ENCODE measurements at places on chromosomes 2 and 18.

DNA sequence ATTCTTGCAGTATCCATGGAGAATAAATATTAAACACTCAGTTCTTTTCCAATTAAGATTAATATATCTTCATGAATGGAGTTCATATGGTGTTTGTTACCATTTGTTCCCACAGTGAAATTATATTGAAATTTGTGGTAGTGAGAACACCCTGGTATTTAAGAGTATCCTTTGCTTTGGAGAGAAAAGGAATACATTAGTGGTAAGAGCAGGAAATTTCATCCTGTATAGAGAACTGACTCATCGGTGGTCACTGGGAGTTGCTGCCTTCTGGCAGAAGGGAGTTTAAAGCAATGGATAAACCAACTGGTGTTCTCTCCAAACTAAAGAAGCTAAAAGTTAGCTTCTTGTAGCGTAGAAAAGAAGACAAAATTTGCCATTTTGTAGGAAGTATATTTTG, 107.3 kb downstream of the MYO1B start:
- DNase-seq: no peak

DNA sequence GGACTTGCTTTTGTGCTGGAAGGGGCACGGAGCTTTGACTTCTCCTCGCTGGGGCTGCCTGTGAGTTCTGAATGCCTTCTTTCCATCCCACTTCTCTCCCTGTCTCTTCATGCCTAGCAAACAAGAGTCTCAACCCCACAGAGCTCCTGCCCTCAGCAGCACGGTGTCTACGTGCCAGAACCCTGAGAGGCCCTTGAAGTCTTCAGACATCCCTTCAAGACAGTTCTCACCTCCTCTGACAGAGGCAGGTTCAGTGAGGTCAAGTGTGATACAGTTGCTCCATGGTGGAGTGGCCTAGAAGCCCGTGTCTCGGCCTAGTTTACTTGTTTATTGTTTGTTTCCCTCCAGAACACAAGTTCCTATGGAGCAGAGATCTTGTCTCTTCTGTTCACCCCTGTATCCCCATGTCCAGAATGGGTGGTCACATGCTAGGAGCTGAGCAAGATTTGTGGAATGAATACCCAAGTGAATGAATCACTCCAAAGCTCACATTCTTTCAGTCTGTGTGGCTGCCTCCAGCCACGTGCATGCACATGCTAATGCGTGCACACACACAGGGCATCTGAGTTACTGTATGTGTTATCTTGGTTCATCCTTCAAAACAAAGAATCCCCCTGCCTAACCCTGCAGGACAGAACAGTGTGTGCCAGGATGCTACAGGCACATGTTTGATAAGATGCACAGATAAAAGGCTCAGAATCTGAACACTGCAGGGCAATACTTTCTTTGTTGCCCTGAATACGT, 391.6 kb downstream of the NBAS start:
- DNase-seq: peak; percentile 53

DNA sequence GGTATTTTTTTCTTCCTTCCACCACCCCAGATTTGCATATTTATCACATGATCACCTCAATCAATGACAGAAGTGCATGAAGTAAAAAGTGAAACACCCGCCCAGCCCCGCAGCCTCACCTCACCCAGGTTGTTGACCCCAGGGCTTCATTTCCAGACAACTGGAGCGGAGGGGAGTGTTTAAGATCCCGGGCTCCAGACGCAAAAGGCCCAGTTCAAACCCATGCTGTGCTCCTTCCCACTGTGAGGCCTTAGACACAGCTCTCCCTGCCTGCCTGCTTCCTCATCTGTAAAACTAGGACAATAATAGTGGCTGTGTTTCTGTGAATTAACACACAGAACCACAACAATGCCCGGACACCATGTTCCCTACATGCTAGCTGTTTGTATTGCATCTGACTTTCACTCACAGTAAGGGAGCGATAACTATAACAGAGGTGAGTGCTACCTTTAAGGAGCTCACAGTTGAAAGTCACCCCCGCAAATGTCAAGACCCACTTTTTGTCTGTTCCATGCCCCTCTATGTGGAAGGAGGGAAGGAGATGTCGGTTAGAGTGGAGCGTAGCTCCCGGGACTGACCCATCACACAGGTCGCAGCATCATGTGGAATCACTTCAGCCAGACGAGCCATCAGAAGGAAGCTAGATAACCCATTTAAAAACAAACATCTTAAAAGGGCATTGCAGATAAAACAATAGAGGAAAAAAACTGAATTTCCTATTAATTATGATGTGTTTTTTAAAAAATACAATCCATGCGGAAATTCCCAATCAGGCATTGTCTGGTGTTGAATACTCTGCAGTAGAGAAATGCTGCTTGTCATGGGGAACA, 77.5 kb upstream of the DAPL1 start:
- DNase-seq: no peak

GRCh38 chr2:178397002-178397605, 53.9 kb downstream of the PRKRA start:
- no peak for DNase-seq

- no peak for DNase-seq
These were observed 124.8 kb upstream of the COL5A2 start for GRCh38 chr2:189304360-189304759.

GRCh38 chr2:202871300-202872141, at the start of gene ICA1L:
ICA1L (minus strand) TSS chr2:202871766; CDS start chr2:202829009, 42,757 bp downstream.
- DNase-seq: no peak

DNA sequence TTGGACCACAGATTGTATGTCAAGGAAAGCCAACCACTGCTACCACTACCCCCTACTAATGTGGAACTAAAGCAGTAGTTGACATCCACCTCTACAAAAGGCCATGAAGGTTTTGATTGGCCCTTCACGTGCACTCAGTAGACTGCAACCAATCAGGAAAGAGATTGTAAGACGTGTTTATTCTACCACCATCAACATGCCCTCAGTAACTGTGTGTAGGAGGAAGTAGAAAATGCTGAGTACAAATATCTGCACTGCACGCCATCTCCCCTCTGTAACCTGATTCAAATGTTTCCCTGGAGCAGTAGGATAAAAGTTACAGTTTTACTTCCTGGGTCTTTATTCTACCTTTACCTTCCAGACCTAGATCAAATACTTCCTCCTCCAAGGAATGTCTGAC, 2.9 kb upstream of the CASP10 start:
- peak; percentile 50 for DNase-seq
